ENCODE measurements at places on chromosomes 13 and 19.

- no peak for DNase-seq
Measured at GRCh38 chr19:33114312-33114711, 17.6 kb upstream of the WDR88 start.

DNA sequence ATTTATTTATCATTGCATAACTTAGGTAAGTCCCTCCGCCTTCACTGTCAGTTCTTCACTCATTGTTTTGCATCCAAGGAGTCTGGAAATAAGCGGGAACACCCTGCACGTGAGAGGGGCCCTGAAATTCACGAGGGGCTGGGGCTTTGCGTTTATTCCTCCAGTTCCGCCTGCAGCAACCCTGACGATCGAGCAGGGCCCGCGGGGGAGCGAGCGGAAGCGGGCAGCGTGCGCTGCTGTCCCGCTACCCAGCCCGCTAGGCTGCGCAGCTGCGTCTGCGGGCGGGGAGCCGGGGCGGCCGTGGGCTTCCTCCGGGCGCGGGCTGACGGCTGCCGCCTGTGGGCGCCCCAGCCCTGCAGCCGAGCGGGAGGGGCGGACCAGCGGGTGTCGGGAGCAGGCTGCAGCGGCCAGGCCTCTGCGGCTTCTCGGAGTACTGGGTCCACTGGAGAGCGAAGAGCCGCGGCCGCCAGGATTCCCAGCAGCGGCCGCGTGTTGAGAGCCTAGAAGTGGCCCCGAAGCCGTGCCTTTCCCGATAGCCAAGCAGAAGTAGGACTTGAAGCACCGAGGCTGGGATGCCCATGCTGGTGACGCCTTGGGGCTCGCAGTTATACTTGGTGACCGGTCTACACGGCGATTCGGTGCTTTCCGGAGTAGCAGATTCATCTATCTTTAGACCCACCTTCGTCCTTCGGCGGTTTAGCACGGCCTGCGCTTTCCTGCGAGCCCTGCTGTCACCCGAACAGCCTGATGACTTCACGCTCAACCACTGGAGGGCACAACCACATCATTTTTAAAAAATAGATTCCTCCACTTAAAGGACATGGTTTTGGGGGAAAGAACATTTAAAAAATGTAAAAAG is 32.9 kb upstream of the SACS start:
- peak; percentile 58 for DNase-seq

DNA sequence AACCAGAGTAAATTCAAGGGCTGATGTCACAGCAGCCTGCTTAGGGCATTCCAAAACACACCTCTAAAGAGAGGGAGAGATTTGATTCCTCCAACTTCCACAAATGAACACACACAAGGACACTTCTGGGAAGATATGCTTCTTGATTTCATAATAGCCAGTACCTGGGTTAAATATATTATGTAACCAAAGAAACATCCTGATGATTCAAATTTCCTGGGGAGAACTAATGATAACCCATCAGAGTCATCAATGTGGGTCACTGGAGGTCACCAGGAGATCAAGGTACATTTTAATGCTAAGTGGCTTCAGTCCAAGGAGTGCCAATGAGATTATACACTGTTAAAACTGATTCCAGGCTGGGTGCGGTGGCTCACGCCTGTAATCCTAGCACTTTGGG is 54.0 kb upstream of the DOCK9 start:
- DNase-seq, result no peak

GRCh38 chr19:30873003-30873402 is 476.2 kb downstream of the TSHZ3 start:
- no peak for DNase-seq

DNA sequence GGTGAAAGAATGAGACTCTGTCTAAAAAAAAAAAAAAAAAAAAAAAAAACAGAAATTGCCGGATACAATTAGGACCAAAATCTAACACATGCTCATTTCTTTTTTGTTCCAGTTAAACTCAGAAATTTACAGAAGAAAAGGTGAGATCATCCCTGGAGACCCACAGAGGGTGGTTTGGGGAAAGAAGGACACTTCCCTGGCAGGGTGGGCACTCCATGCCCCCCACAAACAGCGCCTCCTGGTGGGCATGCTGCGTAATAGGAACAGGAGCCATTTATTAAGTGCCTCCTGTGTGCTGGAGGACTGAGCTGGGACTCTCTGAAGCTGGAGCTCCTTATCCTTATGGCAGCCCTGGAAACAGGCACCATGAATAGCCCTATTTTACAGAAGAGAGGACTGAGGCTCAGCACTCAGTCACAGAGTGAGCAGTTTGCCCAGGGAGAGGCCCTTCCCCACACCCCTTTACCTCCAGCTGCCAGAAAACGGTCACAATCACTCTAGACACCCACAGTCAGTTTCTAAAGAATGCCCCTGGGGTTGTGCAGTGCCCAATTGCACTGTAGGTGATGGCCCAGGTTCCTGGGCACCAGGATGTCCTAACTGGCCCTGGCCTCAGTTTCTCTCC is 10.1 kb downstream of the C19orf38 start:
- peak; percentile 35 for DNase-seq

GRCh38 chr19:42301646-42302203 is at the start of gene PRR19:
TSS of gene PRR19 (plus strand) at chr19:42302132. CDS start at chr19:42309585, 7,453 bp downstream.
- no peak for DNase-seq

Data from activated CD8-positive, alpha-beta memory T cell treated with anti-CD3 and anti-CD28 coated beads, Interleukin-2, amount 50 U/mL, for 4 hours (primary cell).